Thoracic aorta (tissue), 2 donors: ENCODE measurements at places on chromosomes 11 and 22. TPM values are rescaled to one million over a fixed set of nuclear protein-coding genes. Genes with fewer than 3 reads are reported as not detected.

DNA sequence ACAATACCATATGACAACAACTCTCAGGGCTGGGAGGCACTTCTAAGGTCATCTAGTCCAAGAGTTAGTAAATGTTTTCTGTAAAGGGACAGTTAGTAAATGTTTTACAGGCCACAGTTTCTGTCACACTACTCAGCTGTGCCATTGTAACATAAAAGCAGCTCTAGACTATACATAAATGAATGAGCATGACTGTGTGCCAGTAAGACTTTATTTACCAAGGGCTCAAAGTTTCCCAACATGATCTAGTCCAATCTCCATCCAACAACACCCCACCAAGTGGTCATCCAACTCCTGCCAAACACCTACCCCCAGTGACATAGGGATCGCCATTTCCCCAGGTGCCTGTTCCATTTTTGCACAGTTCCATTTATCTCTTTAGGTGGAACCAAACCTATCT lies 12.1 kb downstream of the SERGEF start:
- DNase-seq: no peak

DNA sequence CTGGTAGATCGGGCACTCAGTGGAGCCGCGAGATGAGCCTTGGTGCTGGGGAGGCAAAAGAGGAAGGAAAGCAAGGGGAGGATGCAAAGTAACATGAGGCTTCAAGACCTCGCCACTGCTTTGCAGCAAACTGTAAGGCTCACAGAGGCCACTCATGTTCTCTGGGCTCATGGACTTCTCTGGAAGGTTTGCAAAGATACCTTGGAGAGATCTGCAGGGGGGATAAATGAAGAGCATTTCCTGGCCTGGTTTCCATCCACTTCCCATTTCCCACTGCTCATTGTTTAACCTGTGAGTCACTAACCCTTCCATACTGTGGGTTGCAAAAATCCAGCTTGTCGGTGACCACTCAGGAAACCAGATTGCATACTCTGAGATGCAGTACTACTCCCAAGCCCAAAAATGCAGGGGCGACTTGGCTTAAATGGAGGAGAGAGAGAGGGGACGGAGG lies 38.5 kb downstream of the OSBP2 start:
- DNase-seq: no peak

- DNase-seq: no peak
Observed at GRCh38 chr11:110886288-110886970, 174.2 kb upstream of the ARHGAP20 start.

DNA sequence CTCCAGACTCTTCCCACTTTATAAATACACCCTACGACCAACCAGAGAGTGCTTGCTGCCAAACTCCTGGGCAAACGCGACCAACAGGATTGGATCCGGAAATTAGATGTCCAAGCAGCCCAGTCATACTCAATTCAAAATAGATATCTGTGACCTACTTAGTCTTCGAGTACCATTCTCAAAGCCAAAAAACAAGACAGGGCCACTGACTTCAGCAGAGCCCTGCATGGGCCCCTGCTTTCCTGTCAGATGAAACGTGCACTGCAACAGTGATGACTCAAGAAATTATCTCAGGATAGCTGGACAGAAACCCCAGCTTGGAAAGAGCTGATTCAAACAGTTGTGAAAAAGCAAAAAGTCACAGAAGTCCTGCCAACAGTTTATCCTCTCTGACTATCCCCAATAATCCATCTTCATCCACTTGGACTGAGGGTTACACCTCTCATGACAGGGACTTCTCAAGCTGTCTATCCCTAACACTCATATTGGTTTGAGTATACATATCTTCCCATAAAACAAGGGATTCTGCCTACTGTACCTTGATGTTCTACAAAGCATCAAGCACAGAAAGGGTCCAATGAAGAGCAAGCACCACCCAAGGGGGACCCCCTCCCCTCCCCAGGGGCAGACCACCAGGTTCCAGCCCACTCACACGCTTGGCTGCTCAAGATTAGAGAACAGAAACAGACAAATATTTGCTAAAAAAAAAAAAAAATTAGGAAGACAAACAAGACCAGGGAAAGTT lies 17.4 kb downstream of the SMCO4 start:
- no peak for DNase-seq

DNA sequence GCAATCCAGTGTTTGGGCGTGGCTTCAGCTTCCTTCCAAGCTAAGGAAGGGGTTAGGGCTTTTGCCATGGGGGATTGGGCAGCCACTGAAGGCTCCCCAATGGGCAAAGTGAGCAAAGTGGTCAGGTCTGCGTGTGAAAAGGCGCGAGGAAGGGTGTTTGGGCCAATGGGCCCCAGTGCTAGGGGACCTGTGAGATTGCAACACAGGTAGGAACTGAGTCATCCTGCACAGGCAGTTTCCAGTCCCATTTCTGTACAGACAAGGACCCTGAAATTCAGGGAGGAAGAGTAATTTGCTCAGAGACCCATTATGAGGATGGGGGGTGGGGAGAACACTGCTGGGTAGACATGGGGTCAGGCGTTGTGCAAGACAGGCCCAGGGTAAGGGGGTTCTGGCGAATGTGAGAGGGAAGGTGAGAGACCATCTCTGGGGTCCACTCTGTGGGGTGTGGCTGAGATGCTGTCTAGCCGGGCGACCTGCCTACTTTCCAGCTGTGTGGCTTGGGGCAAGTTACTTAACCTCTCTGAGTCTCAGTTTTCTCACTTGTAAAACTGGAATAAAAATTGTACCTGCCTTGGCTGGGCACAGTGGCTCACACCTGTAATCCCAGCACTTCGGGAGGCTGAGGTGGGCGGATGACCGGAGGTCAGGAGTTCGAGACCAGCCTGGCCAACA lies 7.3 kb downstream of the CCDC88B start:
- no peak for DNase-seq

- DNase-seq: no peak
Observed at GRCh38 chr11:69086152-69087132, 37.7 kb downstream of the TPCN2 start.

- DNase-seq: no peak
Observed at GRCh38 chr22:28759861-28760560, 12.5 kb upstream of the CCDC117 start.

DNA sequence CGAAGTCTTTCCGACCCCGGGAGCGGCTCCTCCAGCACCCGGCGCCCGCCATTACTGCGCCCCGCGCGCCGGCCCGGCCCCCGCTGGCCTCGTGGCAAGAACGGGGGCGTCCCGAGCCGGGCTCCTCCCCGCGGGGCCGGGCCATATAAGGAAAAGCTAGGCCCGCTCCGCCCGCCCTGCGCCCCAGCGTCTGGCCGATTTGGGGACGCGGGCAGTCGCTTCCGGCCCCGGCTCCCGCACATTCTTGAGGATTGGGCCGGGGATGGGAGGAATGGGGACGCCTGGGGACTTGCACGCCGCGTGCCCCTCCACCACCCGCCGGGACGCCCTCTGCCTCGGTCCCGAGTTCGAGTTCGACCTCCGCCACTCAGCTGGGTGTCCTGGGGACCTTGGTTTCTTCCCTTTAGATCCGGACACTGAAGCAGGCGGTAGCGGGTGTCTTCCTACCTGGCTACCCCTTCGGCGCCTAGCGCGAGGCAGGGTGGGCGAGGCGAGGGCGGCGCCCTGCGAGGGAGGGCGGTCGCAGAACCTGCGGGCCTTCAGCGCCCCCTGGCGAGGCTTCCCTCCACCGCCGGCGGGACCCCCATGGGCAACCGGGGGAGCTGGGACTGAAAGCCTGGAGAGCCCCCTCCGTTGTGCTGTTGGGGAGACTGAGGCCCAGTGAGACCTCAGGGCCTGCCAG lies 3.8 kb downstream of the SMTN start:
- peak; percentile 74 for DNase-seq

- no peak for DNase-seq
Observed at GRCh38 chr22:24001314-24001713, 3.9 kb downstream of the GSTT4 start.

DNA sequence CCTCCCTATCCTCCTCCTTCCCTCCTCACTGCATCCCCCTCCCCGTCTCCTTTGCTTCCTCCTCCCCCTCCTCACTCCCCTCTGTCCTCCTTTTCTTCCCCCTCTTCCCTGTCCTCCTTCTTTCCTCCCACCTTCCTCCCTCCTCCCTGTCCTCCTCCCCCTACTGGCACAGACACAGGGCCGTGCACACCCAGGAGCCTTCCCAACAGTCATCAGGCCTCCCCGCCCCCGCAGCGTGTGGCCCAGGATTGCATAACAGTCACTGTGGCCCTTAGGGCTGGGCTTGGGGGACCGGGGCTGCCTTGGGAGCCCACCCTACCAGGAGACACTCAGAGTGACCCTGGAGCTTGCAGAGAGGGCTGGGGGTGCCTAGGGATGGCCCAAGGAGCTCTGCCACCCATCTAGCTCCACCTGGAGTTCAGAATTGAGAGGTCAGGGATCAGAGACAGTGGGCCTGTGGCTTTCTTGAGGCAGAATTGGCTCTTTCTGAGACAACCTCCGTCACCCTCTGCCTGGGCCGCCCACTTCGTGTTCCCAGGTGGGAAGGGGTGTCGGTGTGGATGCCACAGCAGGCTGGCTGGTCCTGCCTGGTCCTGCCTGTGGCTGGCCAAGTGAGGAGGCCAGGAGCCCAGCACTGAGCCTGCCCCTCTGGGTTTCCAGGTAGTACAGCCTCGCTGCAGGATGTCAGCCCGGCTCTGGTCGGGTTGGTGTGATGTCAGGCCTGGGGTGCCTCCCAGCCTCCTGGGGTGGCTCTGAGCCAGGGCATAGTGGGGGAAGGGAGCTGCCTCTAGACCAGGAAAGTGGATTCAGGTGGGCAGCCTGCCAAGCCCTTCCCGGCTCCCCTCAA lies 1.6 kb downstream of the SPI1 start:
- no peak for DNase-seq

DNA sequence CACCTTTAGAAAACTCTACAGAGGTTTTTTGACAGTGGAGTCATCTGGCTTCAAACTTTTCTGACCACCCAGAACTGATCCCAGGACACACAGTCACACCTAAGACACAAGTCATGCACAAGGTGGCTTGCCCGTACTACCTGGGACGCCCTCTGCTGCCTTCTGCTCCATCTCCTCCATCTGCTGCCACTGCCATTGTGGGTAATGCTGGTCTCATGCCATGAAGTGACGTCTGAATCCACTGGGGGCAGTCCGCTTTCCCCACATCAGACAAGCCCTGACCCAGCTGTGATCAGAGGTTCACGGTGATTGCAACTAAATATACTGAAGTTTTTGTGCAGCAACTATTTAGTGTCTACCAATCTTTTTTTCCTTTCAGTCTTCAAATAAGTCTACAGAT lies 5.4 kb upstream of the NDUFS8 start:
- no peak for DNase-seq

DNA sequence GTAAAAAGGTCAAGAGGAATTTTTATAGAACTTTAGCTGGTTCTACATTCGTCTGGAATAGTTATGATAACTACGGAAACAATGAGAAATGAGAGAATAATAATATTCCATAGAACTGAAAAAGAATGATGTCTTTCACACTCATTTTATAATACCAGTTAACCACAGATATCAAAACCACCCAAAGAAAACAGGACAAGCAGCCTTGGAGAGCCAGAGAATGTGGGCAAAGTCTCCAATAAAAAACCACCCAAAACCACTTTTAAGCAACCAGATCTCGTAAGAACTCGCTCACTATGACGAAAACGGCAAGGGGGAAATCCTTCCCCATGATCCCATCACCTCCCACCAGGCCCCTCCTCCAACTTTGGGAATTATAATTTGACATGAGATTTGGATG lies 60.8 kb downstream of the ARHGAP32 start:
- no peak for DNase-seq

GRCh38 chr11:117606211-117606610 lies 190.8 kb downstream of the DSCAML1 start:
- no peak for DNase-seq

DNA sequence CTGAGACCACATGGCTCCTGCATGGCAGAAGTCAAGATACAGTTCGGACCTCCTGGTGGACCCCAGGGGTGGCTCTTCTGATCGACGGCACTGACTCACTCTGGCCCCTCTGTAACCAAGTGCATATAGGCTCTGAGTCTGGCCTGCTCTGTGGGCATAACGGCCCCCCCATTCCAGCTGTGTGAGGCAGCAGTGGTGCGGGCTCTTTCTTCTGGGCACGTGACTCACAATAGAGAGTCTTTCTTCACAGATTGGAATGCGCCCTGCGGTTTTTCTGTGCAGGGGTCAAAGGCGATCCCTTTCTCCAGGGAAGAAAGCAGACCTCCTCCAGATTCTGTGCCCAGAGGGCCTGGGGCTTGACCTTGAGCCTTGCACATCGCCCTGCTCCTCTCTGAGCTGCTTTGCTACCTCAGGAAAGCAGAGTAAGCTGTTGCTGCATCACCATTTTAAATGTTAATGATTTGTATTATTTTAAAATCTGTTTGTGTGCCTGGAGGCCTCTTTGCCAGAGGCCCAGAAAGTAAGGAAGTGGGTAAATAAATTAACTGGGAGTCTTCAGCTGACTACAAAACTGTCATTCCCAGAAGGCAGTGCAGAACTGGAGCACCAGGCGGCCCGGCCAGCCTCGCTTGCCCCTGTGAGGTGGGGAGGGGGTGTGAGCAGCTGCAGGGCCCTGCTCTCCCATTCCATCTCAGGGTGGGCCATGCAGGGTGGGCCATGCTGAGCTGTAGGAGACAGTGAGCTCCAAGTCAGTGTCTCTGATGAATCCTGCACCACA lies 199.0 kb downstream of the GRIK4 start:
- no peak for DNase-seq

- DNase-seq: no peak
Observed at GRCh38 chr11:28835790-28836189, 727.6 kb downstream of the METTL15 start.

- DNase-seq: no peak
Observed at GRCh38 chr11:9530020-9530621, 43.3 kb upstream of the WEE1 start.

Gene CEND1
- total RNA-seq: not detected

Gene ARL2
- total RNA-seq: 197 TPM

Gene DNAJB7
- total RNA-seq: not detected

Gene ANO5
- 6.5 TPM for total RNA-seq

Gene WNT11
- total RNA-seq: 12.0 TPM

Gene E2F8
- total RNA-seq: not detected

Gene FAM180B
- 0.27 TPM for total RNA-seq

Gene LDHAL6A
- total RNA-seq: not detected

Gene RIN1
- total RNA-seq: 7.7 TPM

Gene GCAT
- total RNA-seq: 3.9 TPM
